Globus pallidus (tissue), 1 donor: ENCODE measurements at places on chromosomes 5 and 9.

DNA sequence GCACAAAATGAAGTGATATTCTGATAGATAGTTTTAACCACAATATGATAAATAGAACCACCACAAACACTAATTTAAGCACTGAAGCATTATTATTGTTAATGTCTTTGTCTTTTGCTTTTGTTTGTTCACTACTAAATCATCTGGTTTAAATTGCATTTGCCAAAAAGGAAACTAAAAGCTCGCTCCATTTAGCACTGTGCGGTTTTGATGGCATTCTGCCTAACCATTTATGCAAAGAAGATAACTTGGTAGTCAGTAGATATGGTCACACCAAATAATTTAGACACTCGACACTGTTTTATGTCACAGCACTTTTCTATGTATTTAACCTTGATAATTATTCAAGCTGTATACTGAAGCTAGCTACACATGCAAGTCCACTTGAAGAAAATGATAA lies 849.8 kb upstream of the CDH6 start:
- no peak for DNase-seq

- DNase-seq, result peak; percentile 28
Measured at GRCh38 chr5:88778736-88779135, 104.2 kb downstream of the MEF2C start.

GRCh38 chr5:82992646-82993045 lies 84.5 kb downstream of the TMEM167A start:
- no peak for DNase-seq

- DNase-seq, result no peak
Measured at GRCh38 chr5:154470137-154470536, 7.9 kb downstream of the HAND1 start.

DNA sequence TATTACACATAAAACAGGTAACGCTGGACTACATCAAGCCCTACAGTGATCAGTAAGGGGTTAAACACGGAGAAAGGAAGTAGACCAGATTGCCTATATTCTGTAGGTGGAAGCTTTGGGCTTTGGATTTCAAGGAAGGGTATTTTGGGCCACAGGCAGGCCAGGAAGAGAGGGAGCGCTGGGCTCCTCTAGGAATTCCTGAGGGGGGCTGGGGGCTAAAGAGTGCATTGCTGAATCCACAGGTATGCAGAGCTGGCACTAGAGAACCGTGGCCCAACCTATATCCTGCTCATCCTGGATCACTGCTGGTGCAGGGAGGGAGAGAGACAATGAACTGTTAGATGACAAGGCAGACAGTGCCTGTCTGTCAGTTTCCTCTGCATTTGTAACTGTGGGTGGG lies 367.1 kb downstream of the CSNK1G3 start:
- no peak for DNase-seq

DNA sequence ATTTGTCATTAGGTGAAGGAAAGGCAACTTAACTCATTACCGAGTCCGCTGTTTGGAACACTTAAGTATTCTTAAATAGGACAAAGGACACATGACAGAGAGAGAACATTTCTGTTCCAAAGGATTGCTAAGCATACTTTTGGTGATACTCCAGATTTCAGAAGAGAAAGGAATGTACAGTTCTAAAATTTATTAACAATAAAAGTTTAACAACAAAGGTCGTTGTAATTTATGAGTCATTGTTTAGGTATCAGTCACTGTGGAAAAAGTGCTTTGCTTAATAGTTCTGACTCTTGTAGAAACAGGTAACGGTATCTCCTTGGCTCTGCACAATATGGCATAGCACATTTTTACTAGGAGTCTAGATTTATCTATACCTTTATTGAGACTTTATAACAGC lies 36.3 kb upstream of the PAM start:
- no peak for DNase-seq

- DNase-seq, result no peak
Measured at GRCh38 chr5:95628933-95629332, 9.0 kb downstream of the GPR150 start.

DNA sequence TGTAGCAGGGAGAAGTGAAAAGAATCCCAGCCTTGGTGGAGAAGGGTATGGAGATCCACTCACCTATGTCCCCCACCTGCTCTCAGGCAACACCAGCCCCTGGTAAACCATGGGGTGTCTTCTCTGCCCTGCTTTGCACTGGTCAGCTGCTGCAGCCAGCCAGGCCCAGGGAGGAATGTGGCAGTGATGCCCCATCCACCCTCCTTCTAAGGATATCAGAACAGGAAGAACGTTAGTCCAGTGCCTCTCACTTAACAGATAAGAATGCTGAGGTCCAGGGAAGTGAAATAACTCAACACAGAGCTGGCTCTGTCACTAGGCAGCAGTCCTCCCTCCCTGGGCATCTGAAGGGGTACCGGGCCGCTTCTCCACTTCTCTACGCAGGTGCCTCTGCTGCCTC lies 9.7 kb upstream of the PPIC start:
- DNase-seq, result no peak

DNA sequence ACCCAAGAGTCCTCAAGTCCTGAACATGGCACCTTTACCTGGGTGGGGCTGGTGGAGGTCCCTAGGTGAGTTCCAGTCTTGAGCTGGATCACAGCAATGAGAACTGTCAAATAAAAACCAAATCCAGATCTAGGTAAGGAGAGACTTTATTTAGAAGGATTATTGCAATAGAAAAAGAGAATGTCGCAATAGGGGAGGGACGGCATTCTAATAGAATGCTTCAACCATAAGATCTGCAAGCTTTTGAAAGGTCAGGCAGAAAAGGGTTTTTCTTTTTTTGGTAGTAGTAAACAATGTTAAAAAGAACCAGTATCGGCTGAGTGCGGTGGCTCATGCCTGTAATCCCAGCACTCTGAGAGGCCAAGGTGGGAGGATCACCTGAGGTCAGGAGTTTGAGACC lies 5.2 kb upstream of the GCNT1 start:
- DNase-seq, result no peak

GRCh38 chr9:7125231-7125630 lies 367.5 kb downstream of the KDM4C start:
- DNase-seq, result no peak

DNA sequence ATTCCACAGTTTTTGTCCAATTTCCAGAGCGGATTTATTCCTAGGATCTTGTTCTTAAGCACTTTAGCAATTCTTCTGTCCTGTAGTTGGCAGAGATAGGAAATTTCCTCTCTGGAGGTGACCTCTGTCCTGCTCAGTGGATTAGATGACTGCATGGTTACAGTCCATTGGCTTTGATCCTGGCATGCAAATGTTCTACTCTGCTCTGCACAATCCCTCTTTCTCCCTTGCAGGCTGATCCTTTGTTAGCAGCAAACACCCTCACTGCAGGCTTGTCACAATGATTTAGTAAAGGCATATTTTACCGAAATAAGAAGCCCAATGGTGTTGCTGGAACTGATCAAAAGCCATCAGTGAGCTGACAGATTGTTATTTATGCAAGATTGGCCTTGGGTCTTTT lies 243.8 kb downstream of the COX7C start:
- peak; percentile 65 for DNase-seq

GRCh38 chr5:72624641-72625236 lies 117.5 kb upstream of the ZNF366 start:
- DNase-seq, result no peak

- no peak for DNase-seq
Measured at GRCh38 chr9:116355153-116355921, 201.7 kb downstream of the PAPPA start.

DNA sequence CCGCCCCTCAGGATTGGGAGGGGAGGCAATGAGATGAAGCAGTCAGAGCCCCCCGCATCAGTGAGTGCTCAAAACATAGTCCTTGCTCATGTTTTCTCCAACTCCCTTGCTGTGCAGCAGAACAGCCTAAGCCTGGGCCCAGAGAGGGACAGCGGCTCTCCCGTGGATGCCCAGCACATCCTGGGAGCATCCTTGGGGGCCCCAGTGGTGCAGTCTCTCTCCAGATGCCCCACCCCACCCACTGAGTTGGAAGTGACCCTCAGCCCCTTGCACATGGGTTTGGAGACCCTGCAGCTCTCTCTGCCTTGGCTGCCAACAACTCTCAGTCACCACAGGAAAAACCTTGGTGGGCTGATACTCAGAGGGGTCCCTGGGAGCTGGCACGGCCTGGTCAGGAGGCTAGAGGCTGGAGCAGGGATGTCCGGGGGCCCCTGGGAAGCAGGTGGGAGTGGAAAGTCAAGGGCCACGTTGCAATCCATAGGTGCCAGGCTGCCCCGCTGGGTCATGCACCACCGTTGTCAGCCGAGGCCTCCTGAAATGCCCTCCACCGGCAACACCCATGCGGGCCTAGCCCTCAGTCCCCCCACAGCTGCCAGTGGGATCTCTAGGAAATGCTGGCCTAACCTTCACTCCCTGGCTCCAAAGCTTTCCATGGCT lies 242.5 kb downstream of the PBX3 start:
- DNase-seq, result no peak

DNA sequence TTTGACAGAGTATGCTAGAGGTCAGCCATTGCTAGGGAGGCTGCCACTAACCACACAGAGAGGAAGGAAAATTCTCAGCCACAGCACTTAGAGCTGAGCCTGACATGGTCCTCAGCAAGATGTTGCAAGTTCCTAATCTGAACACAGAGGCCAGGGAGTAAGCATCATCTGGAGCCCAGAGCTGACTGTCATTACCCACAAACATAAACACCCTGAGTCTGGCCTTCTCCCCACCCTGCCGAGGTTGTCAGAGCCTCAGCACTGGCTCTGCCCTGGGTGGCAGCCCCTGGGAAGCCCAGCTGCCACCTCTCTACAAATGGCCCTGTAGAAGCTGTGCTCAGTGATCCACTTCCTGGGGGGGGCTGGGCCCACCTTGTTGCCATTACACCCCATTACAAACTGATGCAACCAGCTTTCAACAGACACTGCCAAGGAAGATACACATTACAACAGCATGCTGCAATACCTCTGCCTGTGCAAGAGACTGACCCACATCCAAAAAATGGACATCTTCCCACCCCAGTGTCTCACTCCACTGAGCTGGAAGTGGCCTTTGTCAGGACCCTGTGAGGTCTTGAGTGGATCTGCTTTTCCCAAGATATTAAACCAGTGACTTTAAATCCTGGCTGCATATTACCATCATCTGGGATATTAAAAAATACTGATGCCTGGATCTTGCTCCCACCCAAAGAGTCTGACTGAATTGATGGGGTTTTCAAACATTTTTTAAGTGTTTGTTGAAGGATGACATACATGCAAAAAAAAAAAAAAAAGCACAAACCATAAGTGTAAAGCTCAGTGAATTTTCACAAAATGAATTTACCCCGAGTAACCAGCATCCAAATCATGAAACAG lies 33.0 kb downstream of the IRF1 start:
- DNase-seq, result no peak

GRCh38 chr9:135336722-135337527 lies 142.7 kb upstream of the PPP1R26 start:
- no peak for DNase-seq

GRCh38 chr5:178529080-178529479 lies 61.1 kb downstream of the COL23A1 start:
- DNase-seq, result no peak

GRCh38 chr5:159671886-159672285 lies 244.4 kb upstream of the ADRA1B start:
- DNase-seq, result no peak

DNA sequence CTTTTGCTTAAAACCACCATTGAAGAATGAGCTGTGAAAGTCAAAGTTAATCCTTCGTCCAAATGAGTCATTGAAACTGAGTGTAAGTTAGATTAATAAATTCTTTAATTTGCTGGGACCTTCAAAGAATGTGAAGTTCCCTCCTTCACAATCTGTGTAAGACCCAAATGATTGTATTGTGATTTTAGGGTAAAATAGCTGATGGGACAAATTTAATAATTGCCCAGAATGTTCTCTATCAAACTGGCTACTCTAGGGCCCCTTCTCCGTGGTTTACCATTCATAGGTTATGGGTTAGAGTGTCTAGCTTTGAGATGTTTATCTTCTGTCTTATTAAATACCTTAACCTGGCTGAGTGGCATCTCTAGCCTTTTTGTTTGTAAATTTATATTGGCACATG lies 11.9 kb downstream of the C1QTNF3 start:
- no peak for DNase-seq

DNA sequence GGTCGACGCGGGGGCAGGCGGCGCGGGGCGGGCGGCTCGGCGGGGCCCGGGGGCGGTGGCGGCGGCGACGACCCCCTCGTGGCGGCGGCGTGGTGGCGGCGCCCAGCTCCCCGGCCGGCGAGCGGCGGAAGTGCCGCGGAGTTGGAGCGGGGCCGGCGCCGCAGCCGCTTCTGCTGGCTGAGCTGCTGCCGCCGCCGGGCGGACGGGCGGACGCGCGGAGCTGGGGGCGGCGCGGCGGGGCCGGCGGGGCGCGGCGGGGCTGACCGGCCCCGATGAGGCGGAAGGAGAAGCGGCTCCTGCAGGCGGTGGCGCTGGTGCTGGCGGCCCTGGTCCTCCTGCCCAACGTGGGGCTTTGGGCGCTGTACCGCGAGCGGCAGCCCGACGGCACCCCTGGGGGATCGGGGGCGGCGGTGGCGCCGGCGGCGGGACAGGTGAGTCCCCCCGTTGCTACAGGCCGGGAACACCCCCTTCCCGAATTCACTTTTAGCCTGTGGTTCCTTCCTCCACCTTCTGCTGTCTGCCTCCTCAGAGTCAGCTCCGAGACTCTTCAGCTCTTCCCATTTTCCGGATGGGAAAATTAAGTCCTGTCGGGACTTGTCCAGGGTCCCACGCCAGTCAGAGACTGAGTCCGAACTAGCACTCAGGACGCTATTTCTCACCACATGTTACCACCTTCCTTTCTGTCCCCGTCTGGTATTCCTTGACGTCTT lies at the start of gene GALNT10:
TSS of gene GALNT10 (plus strand) at position 139 of the 710 bp plus-strand sequence. CDS start at position 273, 134 bp downstream.
- peak; percentile 67 for DNase-seq

GRCh38 chr5:148416921-148417320 lies 33.2 kb downstream of the FBXO38 start:
- no peak for DNase-seq

DNA sequence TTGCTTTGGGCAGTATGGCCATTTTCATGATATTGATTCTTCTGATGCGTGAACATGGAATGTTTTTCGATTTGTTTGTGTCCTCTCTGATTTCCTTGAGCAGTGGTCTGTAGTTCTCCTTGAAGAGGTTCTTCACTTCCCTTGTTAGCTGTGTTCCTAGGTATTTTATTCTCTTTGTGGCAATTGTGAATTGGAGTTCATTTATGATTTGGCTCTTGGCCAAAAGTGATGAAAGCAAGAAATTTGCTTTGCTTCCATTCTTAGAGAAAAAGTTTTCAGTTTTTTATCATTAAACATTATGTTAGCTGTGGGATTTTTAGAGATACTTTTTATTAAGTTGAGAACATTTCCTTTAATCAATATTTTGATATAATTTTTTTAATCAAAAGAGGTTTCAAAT lies 203.5 kb downstream of the TAF11L14 start:
- DNase-seq, result no peak
